ENCODE measurements at places on chromosomes 12 and 14.

- DNase-seq, result no peak
Observed at GRCh38 chr12:69095765-69096477, 143.4 kb upstream of the CPSF6 start.

GRCh38 chr14:77161011-77161410 lies 19.4 kb upstream of the ZDHHC22 start:
- DNase-seq, result no peak

GRCh38 chr14:67934087-67934486 lies 114.5 kb downstream of the RAD51B start:
- peak; percentile 78 for DNase-seq

DNA sequence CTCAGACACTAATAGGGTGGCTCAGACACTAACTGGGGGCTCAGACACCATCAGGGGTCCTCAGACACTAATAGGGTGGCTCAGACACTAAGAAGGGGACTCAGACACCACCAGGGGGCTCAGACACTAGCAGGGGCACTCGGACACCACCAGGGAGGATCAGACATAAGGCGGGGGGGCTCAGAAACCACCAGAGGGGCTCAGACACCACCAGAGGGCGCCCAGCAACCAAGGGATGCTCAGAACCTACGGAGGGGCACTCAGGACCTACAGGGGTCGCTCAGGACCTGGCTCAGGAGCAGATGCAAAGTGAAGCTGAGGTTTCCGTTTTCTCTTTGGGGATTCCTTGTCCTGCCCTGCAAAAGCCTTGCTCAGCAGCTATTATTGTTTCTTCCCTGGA lies 448.5 kb downstream of the TMEM121 start:
- DNase-seq, result no peak

- no peak for DNase-seq
Observed at GRCh38 chr12:65331456-65331855, 53.0 kb downstream of the MSRB3 start.

- no peak for DNase-seq
Observed at GRCh38 chr14:44701563-44702263, 194.6 kb upstream of the FSCB start.

GRCh38 chr14:69713993-69714679 lies 52.8 kb upstream of the SRSF5 start:
- DNase-seq, result no peak

- no peak for DNase-seq
Observed at GRCh38 chr14:75595226-75595625, 16.8 kb downstream of the FLVCR2 start.

DNA sequence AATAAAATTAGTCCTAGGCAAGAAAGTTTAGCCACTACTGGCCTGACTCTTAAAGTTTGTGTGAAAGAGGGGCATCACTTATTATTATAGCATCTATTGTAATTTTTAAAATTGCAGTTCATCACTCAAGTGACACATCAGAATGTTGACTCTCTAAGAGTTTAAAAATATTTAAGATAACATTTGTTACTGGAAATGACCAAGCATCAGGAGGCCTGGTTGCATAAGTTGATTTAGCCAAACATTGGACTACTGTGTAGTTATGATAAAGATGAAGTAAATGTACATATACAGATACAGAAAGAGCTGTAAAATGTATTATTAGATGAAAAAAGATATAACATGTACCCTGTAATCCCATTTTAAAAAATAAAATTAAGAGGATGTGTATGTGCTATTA lies 47.5 kb downstream of the SCFD1 start:
- no peak for DNase-seq

All from fibroblast of skin of back (primary cell).